ENCODE measurements at places on chromosomes 1 and 21.

GRCh38 chr1:81699234-81699633 is 101.5 kb upstream of the ADGRL2 start:
- no peak for DNase-seq

GRCh38 chr1:53800621-53801020 is 37.5 kb downstream of the NDC1 start:
- DNase-seq: no peak

- DNase-seq: no peak
Measured at GRCh38 chr1:165069829-165070228, 286.7 kb downstream of the LMX1A start.

DNA sequence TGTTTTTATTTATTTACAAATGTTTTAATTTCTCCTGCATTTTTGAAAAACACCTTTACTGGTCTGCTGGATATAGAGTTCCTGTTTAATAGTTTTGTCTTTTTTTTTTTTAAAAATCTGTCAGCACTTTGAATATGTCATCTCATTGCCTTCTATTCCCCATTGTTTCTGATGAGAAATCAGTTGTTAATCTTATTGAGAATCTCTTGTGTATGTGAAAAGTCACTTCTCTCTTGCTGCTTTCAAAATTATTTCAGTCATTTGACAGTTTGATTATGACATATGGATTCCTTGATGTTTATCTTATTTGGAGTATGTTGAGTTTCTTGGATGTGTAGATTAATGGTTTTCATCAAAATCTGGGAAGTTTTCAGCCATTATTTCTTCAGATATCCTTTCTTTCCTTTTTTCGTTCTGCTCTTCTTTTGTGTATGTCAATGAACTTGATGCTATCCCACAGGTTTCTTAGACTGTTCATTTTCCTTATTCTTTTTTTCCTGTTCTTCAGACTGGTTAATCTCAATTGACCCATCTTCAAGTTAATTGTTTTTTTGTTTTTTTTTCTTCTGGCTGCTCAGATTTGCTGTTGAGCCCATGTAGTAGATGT is 51.2 kb upstream of the CCDC190 start:
- no peak for DNase-seq

GRCh38 chr1:53134042-53134485 is 8.4 kb downstream of the SLC1A7 start:
- DNase-seq: no peak

DNA sequence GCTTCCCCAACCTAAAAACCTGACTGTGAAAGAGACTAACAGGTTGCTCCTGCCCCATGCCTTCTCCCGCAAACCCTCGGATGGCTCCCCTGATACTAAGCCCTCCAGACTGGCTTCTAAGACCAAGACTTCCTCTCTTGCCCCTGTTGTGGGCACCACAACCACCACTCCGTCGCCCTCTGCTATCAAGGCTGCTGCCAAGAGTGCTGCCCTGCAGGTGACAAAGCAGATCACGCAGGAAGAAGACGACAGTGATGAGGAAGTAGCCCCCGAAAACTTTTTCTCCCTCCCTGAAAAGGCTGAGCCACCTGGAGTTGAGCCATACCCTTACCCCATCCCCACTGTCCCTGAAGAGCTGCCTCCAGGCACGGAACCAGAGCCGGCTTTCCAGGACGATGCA is 19.3 kb downstream of the PRCC start:
- DNase-seq: no peak

GRCh38 chr1:173395762-173396161 is 81.4 kb upstream of the PRDX6 start:
- DNase-seq: no peak

GRCh38 chr1:35666216-35666615 is 24.9 kb upstream of the PSMB2 start:
- no peak for DNase-seq

DNA sequence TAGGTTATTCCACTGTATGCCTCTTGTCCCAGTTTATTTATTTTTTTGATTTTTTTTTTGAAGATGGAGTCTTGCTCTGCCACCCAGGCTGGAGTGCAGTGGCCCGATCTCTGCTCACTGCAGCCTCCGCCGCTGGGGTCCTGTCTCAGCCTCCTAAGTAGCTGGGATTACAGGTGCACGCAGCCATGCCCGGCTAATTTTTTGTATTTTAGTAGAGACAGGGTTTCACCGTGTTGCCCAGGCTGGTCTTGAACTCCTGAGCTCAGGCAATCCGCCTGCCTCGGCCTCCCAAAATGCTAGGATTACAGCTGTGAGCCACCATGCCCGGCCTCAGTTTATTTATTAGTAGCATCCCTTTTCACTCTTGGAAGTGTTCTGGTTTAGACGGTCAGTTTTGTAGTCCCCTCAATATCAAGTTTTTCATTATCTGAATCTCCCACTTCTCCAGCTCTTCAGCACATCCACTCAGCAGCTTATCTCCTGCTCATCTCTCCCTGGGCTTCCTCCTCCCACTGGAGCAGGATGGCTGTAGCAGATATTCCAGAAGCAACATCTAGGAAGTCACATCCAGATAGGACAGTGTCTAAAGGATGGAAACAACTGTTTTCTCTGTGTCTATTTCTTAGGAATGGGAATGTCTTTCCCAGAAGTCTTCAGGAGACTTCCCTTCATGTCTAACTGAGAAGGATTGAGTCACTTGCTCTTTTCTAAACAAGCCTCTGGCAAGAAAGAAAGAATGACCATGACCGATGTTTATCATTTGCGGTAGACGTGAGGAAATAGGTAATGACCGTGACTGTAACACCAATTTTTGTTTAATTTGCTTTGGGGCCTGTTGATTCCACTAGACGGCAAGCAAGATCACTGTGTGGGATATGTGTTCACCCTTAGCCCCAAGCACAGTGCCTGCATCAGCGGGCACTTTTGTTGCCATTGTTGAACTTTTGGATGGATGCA is 14.4 kb downstream of the CCDC190 start:
- DNase-seq: no peak
